Parietal lobe (tissue), 2 donors: ENCODE measurements at places on chromosomes 11 and 22. TPM values are rescaled to one million over a fixed set of nuclear protein-coding genes. Genes with fewer than 3 reads are reported as not detected.

Gene FAM111B
- total RNA-seq: 7.2 TPM

Gene RHBDD3
- 26.3 TPM for total RNA-seq

Gene EML3
- 5.9 TPM for total RNA-seq

Gene KCNK4
- total RNA-seq: 5.3 TPM

Gene TRIOBP
- 35.7 TPM for total RNA-seq

Gene AP2A2
- 82.0 TPM for total RNA-seq

Gene AHNAK
- 13.5 TPM for total RNA-seq

Gene PHOX2A
- not detected for total RNA-seq

Gene RIMBP3C
- 1.3 TPM for total RNA-seq
